Activated naive CD8-positive, alpha-beta T cell treated with anti-CD3 and anti-CD28 coated beads, Interleukin-2, amount 10 ng/mL, durations not matched to agents 7 days and 5 days (primary cell): ENCODE measurements at places on chromosomes 7 and 10.

- DNase-seq = no peak
Measured at GRCh38 chr10:33376976-33377657, 42.6 kb upstream of the NRP1 start.

- DNase-seq = no peak
Measured at GRCh38 chr7:55019691-55020465, 1.1 kb downstream of the EGFR start.

- DNase-seq = no peak
Measured at GRCh38 chr10:133236401-133237240, 1.0 kb upstream of the VENTX start.

- DNase-seq = no peak
Measured at GRCh38 chr7:129843365-129843898, 109.3 kb downstream of the UBE2H start.

DNA sequence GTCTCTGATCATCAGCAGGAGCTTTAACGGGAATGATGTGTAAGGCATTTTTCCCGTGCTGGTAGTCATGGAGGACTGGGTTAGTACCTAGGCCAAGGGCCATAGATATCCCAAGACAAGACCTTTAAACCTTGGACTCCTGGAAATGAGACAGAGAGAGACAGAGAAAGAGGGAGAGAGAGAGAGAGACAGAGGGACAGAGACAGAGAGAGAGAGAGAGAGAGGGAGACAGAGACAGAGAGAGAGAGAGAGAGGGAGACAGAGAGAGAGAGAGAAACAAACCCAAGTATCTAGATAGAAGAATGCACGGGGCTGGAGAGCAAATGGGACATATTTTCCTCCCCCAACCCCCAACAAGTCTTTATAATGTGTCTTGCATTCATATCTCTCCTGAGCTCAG is 22.3 kb downstream of the ZC3HAV1 start:
- DNase-seq = no peak
